Inflammatory macrophage (primary cell): ENCODE measurements at places on chromosomes 12 and 14.

DNA sequence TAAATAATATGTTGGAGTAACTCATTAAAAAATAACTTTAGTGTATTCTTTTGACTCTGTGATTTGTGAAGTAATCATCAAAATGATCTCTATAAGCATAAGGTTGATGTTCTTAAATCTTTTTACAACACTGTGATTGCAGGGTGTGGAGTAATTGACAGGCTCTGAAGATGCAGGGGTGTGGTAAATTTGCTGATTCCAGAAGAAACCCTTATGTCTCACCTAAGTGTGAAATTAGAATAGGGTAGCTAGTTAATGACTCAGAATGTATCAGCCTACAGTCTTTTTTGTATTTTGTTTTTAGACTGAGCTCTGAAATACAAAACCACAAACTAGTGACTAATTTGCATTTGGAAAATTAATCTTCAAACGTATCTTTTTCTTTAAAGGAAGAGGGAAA lies 5.9 kb downstream of the PRPF39 start:
- DNase-seq: no peak

GRCh38 chr14:98931911-98932310 lies 340.1 kb downstream of the BCL11B start:
- no peak for DNase-seq

DNA sequence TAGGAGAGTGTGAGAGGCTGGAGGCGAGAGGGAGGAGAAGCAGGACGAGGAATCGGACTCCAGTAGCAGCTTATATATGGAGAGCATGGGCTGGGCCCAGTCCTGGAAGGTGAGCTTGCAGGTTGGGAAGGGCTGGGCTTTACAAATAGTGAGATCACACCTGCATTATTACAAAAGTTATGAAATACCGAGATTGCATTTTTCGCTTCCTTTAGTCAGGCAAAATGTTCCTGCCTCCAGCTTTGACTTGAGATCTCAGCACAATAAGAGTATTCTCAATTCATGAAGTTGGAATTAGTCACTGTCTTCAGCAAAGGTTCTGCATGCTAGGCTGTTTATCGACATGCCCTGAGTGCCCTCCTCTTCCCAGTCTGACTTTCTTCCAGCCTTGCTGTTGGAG lies at the start of gene KRT6B:
Gene KRT6B (minus strand): TSS at position 46 of the 400 bp plus-strand sequence. CDS start 68 bp downstream, outside the sequence.
- DNase-seq: no peak

DNA sequence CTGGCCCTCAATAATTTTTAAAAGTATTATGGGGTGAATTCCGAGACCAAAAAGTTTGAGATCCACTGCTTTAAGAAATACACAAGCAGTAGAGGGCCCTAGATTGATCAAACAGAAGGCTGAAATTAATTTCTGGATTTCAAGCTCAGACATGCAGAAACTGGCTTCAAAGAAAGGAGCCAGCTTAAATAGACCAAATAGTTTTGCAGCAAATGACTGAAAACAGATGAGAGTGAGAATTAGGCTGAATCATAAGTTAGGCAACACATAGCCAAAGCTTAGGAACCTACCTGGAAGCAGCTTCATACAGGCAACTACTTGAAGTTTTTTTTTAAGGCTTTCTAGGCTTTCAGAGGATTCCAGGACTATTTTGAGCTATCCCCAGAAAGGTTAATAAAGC lies 12.4 kb downstream of the ATF7 start:
- DNase-seq: no peak

GRCh38 chr12:8493084-8493483 lies 20.2 kb upstream of the CLEC4D start:
- peak; percentile 94 for DNase-seq

DNA sequence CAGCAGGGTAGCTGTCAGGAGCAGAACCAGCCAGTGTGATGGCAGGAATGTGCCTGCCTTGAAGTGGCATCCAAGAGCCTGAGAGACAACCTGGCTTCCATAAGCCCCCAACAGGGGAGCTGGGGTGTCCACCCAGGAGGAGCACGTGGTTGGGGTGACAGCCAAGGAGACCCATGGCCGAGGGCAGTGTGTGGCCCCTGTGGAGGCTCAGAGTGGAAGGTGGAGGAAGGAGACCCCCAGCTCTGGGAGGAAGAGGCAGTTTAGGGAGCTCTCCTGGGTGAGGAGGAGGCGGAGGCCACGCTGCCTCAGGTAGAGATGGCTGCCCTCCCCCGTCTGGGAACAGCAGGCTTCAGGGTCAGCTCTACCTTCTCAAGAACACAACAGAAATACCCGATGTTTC lies 147.0 kb downstream of the CALM1 start:
- DNase-seq: no peak

DNA sequence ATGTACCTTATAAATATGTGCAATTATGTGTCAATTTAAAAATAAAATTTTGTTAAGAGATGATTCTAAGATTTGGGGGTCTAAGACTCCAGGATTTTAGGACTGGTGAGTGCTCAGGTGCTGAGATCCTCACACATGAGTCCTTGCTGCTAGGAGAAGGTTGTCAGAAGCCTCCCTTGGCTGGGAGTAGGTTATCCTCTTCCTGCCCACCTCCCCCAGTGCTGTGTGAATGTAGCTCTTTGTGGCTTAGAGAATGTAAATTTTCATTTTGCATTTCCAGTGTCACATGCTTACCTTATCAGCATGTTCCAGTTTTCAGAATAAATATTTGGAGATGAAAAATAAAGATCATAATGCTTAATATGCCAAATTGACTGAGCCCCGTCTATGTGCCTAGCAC lies 114.2 kb upstream of the MDM1 start:
- no peak for DNase-seq

DNA sequence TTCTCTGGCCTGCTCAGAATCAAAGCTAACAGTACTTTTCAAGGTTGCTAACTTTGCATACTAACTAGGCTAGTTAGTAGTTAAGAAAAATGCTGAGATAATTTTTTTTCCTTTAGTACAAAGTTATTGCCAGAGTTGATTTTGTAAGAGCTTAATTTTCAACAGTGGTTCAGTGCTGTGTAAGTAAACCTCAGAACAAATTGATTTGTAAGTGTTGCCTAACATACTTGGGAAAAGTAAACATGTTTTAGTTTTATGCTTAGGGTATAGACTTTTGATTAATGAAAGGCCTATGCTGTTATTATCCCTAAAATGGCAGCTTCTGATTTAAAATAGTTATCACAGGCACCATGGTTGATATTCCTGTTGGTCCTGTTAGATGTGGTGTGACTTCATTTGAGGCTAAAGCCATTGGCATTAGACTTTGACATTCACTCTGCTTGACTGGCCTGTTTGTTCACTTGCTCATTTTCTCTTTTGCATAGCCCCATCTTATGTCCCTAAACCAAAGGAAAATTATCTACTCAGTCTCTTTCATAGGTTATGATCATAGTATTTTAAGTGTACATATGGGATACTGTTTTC lies 5.2 kb downstream of the CMAS start:
- DNase-seq: no peak

DNA sequence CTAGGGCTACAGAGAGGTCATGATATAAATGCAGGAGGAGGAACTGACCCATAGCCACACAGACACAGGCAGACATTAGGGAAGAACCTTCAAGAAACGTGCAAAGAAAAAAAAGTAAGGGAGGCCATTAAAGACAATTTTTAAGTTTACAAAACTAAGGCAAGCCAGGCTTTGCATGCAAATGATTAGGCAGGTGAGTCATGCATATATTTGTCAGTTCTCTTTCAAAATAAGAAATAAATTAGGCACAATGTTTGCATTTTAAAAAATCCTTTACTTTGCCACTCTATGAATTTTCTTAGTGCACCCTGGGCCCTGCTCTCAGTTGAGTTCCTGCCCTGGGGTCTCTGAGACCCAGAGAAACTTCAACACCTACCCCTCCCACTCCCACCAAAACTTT lies 75.0 kb downstream of the PRMT8 start:
- no peak for DNase-seq

DNA sequence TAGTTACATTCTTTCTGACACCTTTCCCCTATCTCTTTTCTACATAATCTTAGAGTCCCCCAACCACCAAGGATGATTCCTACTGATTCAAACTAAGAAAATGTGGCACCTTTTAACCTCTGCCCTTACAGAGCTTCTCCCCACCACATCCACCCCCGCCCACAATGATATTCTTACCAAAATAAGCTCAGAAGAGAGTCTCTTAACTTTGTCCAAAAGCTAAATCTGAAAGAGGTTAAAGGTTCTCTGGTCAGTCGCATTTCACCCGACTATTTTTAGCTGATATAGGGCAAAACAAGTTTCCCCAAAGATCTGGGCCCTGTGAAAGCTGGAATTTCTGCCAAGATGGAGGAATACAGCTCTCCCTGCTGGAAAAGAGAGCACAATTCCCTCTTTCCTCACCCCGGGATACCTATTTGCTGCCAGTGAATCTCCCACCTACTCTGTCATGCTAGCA lies 128.6 kb downstream of the ZFP36L1 start:
- no peak for DNase-seq

DNA sequence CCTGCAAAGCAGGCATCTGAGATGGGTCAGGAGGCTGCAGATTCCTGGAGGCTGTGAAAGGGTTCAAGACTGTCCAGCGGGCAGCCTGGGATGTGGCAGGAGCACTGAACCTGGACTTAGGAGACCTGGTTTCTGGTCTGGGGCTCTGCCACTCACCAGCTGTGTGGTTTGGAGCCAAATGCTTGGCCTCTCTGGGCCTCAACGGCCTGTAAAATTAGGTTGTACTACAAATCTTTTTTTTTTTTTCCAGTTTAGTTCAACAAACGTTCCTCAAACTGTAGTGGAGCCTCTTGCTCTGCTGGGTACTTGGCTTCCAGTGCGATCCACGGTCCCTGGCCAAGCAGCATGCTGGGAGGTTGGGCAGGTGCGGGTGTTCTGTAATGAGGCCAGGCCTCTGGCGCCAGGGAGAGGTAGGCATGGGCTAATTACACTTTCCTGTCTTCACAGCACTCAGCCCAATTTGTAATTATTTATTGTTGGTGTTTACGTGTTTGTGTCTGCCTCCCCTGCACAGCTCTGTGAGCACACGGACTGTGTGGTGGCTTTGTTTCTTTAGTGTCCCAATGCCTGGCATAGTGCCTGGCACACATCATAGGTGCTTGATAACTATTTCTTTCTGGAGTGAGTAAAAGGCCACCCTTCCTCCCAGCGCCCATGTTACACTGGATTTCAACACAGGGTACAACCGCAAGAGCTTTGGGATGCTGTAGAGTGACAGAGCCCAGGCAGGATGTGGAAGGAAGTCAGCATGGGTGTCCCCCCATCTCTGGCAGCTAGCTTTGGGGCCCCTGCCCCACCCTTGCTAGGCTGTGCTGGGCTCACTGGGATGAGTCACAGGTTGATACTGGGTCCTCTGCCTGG lies 5.8 kb upstream of the KRT80 start:
- DNase-seq: peak; percentile 73

GRCh38 chr14:79554816-79555215 lies 656.5 kb downstream of the DIO2 start:
- DNase-seq: no peak

- no peak for DNase-seq
These were observed 51.6 kb upstream of the C14orf180 start for GRCh38 chr14:104527857-104528459.
